DMS53 (cell line): ENCODE measurements at places on chromosomes 6 and 20.

GRCh38 chr20:7078804-7079203 lies 311.3 kb downstream of the BMP2 start:
- no peak for DNase-seq

DNA sequence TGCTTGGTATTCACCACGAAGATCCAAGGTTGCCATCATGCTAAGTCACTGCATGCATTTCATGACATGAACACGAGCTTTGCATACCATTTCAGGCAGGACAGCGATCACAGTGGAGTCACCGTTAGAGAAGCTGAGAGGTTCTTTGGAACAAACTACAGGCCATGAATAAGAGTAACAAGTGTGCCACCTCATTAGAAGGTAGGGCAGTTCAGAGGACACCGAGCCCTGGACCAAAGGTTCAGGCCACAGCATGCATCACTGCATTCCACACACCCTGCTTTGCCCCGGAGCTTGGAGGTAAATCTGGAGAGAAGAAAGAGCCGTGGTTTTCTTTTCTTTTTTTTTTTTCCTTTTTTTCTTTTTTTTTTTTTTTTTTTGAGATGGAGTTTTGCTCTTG lies 66.9 kb upstream of the CDH4 start:
- no peak for DNase-seq

- DNase-seq, result no peak
Observed at GRCh38 chr6:163637524-163637923, 223.0 kb downstream of the QKI start.

DNA sequence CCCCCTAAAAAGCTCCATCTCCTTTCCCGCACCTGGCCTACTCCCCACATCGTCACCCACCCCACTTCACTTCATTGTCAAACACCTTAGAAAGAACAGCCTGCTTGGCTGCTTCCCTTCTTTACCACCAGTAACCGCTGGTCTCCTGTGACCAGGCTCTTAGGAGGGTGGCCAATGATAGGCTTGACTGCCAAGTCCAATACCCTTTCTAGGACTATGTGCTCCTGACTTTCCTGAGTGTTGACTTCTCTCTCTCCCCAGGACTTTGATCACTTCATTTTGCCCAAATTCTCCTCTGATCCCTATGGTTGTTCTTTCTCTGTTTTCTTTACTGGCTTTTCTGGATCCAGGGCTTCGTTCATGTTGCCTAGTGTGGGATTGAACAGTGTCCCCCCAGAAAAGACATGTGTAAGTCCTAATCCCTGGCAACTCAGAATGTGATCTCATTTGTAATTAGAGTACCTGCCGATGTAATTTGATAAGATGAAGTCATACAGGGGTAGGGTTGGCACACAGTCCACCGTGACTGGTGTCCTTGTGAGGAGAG lies 254.0 kb downstream of the GMDS start:
- DNase-seq, result no peak

DNA sequence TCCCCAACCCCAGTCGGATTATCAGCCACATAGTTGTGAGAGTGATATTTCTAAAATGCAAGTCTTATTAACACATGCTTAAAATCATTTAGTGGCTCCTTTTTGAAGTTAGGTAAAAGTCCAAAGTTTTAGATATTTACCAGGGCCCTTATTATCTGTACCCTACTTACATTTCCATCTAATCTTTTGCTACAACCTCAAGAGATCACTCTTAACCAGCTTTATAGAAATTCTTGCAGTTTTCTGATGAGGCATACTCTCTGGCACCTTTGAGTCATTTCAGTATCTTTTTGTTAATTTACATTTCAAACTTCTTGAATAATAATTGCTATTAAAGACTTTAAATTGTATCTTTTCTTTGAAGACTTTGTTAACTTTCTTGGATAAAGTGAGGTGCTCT lies 453.3 kb downstream of the RFPL4B start:
- no peak for DNase-seq

DNA sequence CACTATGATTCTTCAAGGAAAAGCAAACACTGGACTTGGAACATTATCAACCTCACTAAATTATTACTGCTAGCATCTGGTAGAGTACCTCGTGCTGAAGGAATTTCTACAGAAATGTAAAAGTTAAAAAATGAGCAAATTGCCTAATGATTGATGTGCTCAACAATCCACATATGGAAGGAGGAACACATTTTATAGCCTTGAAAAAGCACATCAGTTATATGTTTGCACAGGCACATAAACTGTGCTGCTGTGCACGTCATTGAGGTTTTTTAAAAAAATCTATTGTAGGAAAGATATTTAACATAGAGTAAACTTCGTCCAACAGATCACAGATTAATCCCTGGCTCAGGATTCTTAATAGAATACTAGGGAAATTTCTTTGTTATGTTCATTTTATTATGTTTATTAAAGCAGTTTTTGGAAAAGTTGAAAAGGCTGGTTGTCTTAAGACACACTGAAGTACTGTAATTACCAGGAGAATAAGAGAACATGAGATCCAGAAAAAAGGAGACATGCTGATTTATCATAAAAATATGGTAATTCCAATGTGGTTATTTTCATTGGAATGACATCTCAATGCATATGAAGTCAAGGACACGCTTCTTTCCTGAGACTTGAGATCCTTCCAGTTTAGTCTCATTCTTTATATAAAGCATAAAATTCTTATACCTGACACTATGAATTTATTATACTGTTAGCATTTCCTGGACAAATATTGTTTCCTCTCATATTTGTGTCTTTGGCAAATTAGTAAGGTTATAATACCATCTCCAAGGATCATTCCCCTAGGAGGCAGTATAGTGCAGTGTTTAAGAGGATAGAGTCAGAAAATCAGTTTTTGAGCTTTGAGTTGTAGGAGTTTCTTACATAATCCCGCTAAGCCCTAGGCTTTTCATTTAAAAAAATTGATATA lies 511.1 kb downstream of the TENT5A start:
- DNase-seq, result peak; percentile 66

DNA sequence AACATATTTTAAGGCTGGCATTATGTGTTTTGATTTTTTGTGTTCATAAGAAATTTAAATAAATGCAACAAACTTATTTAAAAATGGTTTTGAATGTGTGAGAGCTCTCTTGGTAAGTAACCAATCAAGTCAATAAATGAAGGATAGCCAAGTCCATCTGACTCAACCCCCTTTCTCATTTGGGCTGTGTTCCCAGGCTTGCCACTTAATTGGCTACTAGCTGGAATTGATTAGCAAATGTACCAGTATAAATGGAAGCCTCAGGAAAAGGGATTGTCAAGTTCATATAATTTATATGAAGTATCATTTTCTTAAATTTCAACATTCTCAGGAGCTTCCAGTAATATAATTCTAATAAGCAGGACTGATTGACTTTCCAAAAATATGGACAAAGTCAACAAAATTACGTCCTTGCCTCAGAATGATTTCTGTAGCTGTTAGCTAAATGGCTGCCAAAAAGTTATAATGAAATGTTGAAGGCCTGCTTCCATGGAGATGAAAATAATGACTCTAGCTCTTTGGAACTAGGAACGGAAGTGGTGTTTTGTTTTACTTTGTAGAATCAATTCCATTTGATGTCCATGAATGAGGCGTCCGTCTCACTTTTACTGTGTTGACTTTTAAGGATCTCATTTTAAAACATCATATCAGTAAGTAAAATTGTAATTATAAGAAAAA lies 614.9 kb downstream of the CDH26 start:
- no peak for DNase-seq

DNA sequence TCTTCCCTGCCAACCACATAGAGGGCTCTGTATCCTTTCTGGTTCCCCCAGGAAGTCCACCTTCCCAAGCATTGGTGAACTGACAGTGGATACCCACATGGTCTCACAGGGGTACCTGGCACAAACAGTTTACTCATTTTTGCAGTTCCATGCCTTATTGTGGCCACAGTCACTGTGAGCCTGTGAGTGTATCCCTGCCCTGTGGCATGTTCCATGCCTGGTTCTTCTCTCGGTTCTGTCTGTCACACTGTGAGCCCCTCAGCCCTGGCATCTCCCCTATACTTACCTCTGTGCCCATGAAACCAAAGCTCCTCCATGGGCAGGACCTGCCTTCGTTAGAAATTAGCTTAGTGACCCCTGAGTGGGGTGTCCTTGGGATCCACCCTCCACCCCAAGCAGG lies 107.8 kb downstream of the TOX2 start:
- DNase-seq, result no peak

- no peak for DNase-seq
Observed at GRCh38 chr20:56735084-56735642, 106.1 kb downstream of the TFAP2C start.

GRCh38 chr6:10582774-10583508 lies 61.8 kb downstream of the GCNT2 start:
- peak; percentile 72 for DNase-seq

DNA sequence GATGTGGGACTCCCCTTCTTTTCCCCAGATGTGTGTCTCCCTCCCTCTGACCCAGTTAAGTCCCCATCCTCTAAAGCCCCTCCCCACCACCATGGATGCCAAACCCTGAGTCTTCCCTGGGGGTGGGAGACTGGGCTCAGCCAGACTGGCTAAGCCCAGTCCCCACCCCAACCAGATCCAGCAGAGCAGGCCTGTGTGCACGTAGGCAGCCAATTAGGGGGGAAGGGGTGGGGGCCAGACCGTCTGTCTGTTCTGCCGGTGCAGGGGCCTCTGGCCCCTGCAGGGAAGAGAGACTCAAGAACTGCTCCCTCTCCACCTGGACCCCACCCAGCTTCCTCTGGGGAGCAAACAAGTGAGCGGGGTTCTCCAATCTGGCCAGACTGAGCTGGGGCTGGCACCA lies 605 bp downstream of the COX4I2 start:
- DNase-seq, result no peak

- peak; percentile 46 for DNase-seq
Observed at GRCh38 chr6:169371344-169372127, 117.9 kb upstream of the THBS2 start.

DNA sequence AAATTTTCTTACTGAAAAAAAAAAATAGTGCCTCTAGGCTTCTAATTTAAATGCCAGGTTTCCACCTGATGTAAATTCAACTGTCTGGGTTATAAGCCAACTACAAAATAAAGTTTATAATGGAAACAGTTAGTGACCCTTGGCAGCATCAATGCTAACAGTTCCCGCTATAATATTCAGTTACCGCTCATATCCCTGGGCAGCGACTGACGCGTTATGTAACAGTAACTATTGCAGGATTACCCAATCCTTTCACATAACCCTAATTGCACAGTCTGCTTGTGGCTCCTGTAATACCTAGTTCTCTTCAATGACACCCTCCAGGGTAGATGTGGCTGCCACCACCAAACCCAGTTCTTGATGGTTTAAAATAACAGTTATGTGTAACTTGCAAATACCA lies 208.6 kb downstream of the MOXD1 start:
- DNase-seq, result no peak
